ENCODE measurements at places on chromosomes 5 and 9. TPM values are rescaled to one million over a fixed set of nuclear protein-coding genes. Genes with fewer than 3 reads are reported as not detected.

TAS2R1 gene
- not detected for total RNA-seq

SLC4A9 gene
- not detected for total RNA-seq

PGM5 gene
- total RNA-seq = 0.46 TPM

CDC20B gene
- under 0.01 TPM for total RNA-seq

LOX gene
- total RNA-seq = 35.4 TPM

PSAT1 gene
- 31.2 TPM for total RNA-seq

C5orf63 gene
- total RNA-seq = 1.7 TPM

VLDLR gene
- 9.7 TPM for total RNA-seq

All from epithelial cell of umbilical artery (primary cell).